Pons (tissue), 1 donor: ENCODE measurements at places on chromosomes 3 and 15.
A peak's percentile ranks its signal among the peaks of the same experiment; 100 is the strongest.

DNA sequence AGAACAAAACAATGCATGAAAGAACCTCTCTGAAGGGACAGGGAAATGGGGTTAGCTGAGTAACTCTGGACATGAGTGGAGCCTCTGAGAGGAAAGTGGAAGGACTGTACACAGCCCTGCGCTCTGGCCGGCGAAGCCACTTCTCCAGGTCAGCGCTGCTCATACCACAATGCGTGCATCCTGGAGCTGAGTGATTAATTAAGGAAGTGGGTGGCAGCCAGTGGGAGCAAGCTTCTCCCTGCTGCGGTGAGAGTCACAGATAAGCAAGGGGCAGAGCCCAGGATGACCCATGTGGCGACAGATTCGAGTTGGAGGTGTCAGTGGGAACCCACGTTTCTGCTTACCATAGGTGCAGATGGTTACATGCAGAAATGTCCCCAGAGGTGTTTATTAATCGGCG is 48.0 kb downstream of the KLF15 start:
- no peak for DNase-seq

DNA sequence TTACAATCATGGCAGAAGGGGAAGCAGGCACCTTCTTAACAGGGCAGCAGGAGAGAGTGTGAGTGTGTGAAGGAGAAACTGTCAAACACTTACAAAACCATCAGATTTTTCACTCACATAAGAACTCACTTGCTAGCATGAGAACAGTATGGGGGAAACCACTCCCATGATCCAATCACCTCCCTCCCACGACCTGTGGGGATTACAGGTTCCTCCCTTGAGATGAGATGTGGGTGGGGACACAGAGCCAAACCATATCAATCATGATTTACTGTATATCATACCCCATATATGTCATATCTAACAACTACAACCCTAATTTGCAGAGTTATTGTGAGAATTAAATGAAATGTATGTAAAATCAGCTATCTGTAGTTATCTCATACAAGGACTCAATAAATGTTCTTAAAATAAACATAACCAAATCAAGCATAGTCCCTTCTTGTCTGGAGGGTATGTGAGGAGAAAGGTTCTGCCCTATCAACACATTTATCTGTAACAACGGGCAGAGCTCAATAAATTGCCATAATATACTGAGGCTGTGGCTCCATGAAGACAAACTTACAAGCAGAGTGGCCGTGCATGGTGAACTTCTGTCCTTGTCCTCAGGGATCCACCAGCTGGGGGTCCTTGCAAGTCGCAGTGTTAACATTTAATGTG is 504.7 kb downstream of the SOX2 start:
- no peak for DNase-seq

DNA sequence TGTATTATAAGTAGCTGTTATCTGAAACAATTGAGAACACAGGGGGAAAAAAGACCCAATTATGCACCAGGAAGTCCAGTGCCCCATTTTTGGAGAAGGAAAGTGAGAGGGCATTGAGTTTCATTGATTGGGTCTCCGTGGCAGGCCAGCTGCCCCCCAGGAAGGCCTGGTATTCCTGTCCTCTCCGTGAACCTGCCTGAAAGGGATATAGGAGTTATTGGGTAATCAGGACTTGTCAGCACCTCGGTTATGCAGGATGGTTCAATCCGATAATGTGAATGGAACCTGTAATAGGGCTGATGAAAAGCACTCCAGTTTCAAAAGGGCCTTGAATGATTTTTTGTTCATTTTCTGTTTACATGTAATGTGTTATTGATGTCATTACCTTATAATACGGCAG is 122.0 kb upstream of the RARB start:
- no peak for DNase-seq

DNA sequence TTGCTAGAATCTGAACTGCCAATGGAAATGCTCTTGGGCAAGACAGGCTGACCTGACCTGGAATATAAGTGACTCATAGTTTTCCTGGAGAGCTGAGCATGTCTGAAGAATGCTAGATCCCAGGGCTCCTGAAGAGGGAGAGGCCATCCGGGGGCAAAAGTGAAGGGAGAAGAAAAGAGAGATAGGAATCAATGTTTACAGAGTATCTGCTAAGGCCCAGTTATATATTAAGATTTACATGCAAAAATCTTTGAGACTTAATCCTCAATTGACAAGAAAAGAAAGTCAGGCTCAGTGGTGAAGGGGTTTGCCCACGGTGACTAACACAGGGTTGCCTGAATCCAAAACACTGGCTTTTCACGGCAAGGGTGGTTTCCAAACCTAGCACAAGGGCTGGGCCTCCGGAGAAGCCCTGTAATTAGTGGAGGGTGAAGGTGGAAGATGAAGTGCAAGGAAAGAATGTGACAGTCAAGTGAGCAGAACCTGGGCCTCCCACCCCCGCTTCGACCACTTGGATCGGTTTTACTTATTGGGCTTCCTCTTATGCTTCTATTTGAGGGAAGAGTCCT is 91.7 kb upstream of the FGF12 start:
- no peak for DNase-seq

DNA sequence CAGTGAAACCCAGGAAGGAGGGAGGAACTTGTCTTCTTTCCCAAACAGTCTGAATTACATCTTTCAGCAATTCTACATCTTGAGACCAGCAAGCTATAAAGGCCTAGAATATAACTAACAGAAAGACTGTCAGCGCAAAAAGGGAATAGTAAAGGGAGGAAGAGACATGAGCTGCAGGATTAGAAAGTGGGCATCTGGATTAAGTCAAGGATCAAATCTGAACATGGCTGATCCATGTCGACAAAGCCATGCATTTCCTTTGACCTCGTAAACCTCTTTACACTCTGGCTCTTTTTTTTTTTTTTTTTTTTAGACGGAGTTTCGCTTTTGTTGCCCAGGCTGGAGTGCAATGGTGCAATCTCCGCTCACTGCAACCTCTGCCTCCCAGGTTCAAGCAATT is 35.4 kb upstream of the KCNMB3 start:
- no peak for DNase-seq

GRCh38 chr3:49388289-49388820 is 23.4 kb downstream of the RHOA start:
- no peak for DNase-seq

- DNase-seq: no peak
Observed at GRCh38 chr3:193903512-193903817, 232.5 kb upstream of the HES1 start.

GRCh38 chr3:71504250-71505036 is 79.1 kb downstream of the FOXP1 start:
- DNase-seq: no peak

- DNase-seq: no peak
Observed at GRCh38 chr15:73807865-73808264, 54.7 kb upstream of the INSYN1 start.

DNA sequence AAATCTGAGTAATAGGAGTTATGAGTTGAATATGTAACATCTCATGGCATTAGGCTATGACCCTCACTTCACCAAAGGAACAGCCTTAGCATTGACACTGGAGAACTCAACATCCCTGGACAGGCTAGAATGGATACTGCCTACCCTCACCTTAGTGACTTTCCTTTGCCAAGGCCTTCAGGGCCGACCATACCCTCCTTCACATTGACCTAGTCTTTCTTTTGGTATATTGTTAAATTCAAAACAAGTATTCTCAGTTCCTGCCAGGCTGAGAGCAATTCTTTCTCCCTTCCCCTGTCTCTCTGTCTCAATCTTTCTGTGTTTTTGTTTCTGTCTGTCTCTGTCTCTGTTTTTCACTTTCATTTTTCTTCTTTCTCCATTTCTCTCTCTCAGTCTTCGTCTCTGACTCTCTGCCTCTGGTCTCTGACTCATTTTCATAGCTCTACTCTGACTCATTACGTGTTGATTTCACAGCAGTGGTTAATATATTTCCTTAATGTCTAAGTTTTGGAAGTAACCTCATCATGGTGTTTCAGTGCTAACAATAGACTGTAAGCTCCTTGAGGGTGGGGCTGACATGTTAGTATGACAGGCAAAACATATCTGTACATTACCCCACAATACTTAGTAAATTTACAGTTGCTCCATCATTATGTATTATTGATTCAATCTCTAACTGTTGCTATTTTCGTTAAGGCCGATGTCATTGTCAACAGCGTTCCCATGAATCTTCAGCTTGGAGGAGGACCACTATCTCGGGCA is 32.5 kb downstream of the PARP15 start:
- no peak for DNase-seq

GRCh38 chr3:112894258-112894657 is 47.6 kb upstream of the CD200R1L start:
- no peak for DNase-seq

DNA sequence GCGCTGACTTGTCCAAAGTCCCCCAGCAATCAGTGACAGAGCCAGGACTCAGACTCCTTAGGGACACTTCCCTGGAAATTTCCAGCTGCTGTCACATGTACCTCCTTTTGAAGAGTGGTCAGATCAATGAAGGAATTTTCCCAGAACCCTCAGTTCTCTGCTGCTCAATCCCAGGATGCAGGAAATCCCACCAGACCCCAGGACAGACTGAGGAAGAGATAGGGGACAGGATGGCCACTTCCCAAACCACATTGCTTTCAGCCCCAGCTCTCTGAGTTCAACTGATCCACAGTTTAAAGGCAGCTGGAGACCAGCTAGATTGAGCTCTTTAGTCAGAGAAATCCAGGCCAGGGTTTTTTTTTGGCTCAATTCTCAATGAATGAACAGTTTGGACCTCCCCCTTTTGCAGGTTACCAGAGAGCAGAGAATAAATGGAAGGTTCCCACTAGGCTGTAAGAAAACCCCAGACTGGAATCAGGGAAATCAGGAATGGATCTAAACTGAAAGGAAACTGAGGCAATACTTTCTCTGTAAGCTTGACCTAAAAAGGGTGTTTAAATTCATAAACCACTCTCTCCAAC is 1.5 kb downstream of the CYP1A1 start:
- peak; percentile 80 for DNase-seq

GRCh38 chr3:130504701-130505100 is 12.3 kb upstream of the COL6A6 start:
- no peak for DNase-seq

DNA sequence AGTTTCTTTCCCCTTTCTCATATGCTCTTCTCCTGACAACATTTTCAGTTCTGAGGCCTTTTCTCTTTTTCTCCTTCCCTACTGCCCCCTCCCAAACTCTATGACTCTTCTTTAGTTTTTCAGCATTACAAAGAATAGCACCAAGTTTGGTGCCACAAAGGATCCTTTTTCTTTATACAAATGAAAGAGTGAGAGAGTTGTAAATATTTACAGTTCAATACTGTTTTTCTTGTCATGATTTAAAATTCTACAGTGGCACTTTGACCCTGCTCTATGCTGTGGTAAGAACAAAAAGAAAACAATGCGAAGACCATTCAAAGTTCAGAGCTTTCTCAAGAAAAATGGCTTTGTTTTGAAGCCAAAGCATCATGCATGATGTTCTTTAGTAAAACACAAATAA is 667.9 kb upstream of the SGO1 start:
- DNase-seq: no peak

GRCh38 chr3:58557491-58557890 is 19.7 kb downstream of the FAM107A start:
- DNase-seq: no peak

DNA sequence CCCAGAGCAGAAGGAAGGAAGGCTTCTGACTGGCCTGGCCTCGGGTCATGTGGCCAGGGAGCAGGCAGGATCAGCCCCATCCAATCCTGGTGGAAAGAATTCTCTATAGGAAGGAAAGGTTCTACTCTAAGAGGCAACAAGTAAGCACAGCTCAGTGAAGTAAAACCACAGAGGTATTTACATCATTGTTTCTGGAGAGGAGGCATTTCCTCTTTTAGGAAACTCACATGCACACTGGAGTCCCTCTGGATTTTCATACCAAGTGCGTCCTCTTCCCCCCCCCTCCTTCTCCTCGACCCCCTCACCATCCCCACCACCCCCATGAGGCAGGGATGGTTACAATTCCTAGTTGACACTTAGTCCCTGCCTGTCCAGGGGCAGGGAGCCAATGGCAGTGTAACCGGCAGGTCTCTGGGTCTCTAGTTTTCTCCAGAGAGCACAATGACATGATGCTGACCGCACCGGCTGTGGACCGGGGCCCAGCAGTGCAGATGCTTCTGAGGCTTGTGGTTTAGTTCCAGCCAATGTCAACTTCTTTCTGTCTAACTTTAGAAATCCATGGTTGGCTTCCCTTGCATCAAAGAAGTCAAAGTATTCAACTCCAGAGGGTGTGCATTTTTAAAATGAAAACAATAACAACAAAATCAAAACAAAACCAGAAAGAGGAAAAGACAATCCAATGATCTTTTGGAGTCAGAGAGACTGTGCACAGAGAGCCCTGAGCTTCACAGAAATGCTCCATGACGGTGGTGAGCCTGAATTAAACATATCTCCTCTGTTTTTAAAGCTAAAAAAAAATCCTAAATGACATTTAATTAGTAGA is 230.3 kb upstream of the TLE3 start:
- DNase-seq: peak; percentile 62

DNA sequence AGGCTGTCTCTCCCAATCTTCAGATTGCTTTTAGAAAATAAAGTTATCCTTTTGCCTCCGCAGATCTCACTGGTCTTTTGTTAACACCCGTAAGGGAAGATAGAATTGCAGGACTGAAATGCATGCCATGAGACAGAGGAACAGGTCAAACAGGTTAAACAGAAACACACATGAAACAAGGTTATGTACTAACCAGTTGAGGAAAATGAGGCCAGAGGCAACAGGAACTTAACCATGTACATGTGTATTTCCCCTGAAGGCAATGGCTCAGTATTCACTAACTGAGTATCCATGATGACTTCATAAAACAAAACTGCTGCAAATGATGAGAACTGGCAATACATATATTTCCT is 169.1 kb upstream of the NSMCE3 start:
- no peak for DNase-seq

DNA sequence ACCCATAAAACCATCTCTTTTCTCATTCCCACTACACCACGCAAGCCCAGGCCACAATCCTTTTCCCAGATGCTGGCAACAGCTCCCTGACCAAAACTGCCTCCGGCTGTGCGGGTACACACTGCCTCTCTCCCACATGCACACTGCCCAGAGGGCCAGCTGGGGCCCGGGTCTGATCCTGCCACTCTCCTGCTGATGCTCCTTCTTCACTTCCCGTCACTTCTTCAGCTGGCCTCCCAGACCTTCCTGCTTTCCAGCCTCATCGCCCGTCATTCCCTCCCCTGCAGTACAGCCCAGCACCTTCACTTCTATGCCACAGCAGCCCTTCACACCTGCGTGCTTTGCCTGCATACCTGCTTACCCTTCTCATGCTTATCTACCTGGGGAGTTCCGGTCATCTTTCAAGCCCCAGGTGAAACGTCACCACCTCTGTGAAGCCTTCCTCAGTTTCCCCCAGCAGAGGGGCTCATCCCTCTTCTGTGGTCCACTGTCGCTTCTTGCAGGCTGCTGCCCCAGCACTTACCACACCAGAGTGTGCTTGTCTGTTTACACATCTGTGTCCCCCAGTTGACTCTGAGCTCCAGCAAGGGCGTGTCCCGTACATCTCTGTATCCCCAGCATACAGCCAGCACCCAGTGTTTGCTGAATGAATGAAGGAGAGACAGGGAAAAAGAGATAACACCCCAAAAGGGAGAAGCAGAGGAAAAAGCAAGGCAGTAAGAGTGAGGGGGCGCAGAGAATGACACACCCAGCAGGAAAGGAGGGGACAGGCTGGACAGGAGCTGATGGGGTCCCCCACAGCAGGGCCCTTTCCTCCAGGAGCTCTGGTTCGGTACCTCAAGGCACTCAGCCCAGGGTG is 22.2 kb downstream of the GRAMD2A start:
- DNase-seq: no peak
